ENCODE measurements at places on chromosomes 7 and 10.

- DNase-seq = no peak
Measured at GRCh38 chr7:100372694-100373093, 593 bp upstream of the PILRA start.

- DNase-seq = peak; percentile 43
Measured at GRCh38 chr7:136064081-136064480, 86.9 kb upstream of the MTPN start.

- DNase-seq = no peak
Measured at GRCh38 chr10:17220652-17221100, 7.4 kb upstream of the VIM start.

DNA sequence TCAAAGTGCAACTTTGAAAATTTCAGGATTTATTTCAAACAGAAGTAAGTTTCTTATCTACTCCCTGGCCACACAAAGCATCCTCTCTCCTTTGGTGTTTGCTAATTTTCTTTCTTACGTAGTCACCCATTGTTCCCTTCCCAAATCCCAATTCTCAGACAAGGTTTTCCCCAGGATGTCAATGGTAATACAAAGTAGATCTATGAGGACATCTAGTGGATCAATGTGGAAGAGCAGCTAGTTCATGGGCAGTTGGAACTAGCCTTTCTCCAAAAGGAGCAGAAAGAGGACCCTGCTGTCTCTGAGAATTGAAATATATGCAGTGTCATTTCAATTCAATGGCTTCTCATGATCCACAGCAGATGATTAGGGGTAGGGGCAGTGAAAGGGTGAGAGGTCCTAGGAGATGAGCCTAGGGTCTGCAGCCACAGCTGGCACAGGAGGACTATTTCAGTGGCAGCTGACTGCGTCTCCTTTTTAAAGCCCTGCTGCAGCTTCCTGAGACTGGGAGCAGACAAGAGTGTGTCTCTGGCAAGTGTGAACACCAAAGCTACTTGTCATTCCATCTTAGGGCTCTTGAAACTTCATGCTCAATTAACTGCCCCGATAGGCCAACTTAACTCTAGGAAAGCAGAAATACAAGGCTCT is 632.6 kb downstream of the KCNMA1 start:
- peak; percentile 67 for DNase-seq

DNA sequence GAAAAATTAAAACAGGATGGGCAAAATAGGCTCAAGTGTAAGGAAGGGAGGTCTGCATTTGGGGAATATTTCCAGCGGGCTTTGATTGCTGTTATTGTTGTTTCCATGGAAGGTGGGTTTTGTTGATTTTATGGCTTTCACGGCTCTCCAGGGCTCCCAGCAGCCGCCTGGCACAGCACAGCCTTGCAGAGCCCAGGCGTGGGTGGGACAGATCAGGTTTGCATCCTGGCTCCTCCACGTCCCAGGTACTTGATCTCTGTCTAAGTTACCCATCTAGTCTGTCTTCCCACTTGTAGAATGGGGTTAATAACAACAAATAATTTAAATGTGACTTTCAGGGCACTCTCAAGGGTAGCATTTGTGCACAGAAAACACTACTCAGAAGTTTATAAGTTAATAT is 45.2 kb downstream of the HTR5A start:
- no peak for DNase-seq

DNA sequence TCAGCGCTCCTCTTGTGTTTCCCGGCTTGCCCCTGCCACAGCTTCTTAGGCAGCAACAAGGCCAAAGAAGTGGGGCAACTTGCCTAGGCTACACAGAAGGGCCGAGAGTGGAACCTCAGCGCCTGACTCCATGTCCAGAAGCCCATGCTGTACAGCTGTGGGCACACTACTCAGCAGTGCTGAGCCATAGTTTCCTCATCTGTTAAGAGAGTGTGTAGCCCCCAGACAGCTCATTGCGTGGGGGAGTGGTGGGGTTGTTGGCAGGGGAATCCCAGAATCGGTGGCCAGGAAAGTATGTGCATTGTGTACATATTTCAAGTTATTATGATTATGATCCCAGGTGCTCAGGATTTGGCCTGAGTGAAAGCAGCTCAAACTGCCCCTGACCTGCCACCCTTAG is 96.2 kb downstream of the CDH23 start:
- no peak for DNase-seq

DNA sequence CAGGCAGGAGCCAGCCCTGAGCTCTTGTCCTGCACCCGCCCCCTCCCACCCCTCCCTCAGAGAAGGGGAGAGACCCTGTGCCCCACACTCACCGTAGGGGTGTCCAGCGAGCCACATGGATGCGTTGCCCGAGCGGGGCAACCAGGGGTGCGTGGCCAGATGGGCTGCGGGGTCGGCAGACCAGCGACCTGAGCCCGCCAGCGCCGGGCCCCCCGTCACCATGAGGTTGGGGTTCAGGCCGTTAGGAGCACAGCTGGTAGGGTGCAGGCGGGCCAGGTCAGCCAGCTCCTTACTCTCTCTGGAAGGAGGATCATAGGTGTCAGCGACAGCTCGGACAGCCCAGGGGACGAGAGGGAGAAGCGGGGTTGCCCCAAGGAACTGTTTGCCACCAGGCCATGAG is 46.4 kb downstream of the TNRC18 start:
- no peak for DNase-seq

- DNase-seq = peak; percentile 51
Measured at GRCh38 chr10:29598851-29599311, 35.9 kb downstream of the SVIL start.

- no peak for DNase-seq
Measured at GRCh38 chr7:43538404-43538771, 44.5 kb upstream of the STK17A start.

- DNase-seq = no peak
Measured at GRCh38 chr10:95324436-95325268, 33.8 kb upstream of the PDLIM1 start.

- no peak for DNase-seq
Measured at GRCh38 chr7:30177965-30178364, 43.2 kb downstream of the MTURN start.

GRCh38 chr10:25869609-25870008 is 64.4 kb upstream of the MYO3A start:
- no peak for DNase-seq

GRCh38 chr7:151068069-151068773 is 8.8 kb downstream of the SLC4A2 start:
- DNase-seq = peak; percentile 82

DNA sequence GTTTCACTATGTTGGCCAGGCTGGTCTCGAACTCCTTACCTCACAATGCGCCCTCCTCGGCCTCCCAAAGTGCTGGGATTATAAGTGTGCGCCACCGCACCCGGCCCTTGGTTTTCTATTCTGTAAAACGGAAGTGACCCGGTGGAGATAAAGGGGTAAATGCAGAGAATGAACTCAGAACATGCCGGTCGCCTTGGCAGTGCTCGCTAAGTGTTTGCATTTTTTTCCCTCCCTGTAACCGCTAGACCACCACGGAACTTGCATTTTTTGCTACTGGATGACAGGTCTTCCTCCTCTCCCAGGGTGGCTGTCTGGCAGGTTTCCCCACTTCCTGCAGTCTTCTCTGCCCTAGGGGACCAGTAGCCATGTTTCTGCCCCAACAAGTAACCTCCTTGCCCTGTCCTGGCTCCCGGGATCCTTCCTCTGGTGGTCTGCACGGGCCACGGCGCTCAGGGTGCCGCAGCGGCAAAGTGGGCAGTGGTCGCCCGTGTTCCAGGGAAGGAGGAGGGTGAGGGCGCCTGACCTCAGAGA is 18.8 kb upstream of the GNA12 start:
- DNase-seq = peak; percentile 91

DNA sequence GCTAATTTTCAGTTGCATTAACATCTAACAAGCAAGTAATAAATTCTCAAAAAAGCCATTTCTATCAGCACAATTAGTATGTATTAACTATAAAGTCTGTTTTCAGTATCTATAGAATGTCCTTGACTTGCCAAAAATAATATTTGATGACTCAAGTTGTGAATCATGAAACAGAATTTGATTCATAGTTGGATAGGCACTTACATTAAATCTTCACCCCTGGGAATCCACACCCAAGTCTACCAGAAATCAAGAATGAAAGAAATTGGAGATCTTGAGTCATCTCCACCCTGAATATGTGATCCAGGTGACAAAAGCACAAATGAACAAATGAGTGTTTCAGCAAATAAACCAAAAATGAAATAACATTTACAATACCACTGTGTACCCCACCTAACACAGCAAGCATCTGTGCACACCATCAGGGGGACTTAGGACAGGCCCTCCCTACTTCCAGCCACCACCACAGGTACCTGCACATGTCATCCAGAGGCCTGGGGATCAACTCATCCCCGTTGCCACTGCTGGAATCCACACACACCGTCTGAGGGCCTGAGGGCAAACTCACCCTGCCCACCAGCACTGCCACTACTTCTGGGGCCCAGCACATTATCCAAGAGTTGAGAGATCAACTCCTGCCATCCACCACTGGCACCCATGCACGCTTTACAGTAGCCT is 160.1 kb downstream of the MTERF1 start:
- DNase-seq = no peak

GRCh38 chr10:50636618-50637579 is 13.1 kb upstream of the SGMS1 start:
- no peak for DNase-seq

DNA sequence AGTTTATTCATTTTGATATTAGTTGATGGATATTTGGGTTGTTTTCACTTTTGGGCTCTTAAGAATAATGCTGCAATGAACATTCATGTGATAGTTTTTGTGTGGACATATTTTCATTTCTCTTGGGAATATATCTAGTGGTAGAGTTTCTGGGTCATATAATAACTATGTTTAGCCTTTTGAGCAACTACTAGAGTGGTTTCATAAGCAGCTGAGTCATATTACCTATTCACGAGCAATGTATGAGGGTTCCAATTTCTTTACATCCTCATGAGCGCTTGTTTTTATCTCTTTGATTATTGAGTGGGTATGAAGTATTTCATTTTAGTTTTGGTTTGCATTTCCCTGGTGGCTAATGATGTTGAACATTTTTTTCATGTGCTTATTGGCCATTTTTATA is 182.6 kb downstream of the PON1 start:
- no peak for DNase-seq

DNA sequence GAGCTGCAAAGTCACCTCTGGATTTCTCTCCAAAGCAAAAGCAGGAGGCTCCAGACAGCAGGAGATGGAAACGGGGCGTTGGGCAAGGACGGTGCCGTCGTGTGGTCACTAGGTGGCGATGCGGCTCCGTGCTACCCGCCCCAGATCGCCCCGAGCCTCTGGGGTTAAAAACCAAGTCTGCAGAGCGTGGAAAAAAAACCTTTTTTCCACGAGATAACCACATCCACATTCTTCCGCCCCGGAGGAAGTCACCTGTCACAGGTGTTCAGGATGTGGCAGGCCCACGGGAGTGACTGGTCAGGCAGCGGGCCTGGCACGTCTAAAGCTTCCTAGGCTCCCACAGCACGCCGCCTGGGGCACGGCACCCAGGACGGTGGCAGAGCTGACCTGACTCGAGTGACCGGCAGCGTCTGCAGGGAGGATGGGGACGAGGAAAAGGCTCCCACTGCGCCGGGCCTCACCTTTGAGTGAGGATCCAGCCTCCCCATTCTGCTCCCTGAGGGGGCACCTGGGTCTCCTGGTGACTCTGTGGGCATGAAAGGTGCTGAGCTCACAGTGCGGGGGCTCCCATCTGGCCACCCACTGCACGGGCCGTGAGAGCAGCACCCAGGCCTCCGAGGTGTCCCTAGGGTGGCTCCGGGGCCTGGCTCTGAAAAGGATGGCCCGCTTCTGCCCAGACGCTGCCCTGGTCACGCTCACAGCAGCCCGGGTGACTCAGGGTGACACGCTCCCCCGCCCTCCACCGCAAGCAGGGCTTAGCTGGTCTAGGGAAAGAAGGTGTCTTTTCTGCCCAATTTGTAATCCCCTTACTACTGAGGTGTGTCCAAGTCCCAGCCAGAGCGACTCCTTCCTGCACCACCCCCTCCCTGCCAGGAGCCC is 71.3 kb upstream of the TNRC18 start:
- DNase-seq = peak; percentile 76

DNA sequence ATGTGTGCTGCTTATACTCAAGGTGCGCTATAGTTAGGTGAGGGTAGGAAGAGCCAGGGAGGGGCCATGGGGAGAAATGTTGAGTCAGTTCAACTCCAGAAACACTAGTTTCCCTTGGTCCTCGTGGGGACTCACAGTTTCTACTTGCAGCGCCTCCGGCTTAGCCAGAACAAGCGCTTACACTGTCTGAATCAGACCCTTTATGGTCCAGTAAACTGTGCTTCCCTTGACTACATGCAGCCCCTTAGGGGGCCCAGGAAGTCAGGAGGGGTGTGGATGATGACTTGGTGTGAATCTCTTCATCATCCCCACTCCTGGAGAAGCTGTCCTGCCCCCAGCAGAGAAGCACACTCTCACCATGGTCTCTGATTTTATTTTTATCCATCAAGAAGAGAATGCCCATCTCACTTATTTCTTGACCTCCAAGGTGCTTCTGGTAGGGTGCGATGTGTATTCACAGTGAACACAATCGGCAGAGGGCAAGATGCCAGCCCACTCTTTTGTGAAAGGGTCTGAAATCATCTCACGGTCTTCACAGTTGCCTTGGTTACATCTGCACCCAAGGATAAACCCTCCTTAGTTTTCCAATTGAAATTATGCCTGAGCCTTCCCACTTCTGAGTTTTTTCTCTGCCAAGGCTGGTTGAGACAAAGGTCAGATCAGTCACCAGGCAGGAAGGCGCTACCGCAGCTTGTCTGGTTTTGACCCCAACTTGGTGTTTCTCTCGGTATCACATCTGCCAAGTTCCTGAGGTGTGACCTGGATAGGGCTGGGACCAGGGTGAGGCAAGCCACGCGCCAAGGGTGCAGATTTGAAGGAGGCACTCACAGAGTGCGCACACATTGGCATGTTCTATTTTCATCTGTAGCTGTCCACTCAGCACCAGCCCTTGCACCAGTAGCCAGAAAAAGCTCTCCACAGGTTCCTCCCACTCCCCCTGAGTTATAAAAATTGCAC is 62.7 kb upstream of the LRRC4 start:
- DNase-seq = no peak

GRCh38 chr10:93993782-93994437 is at the start of gene PLCE1:
Gene PLCE1 (plus strand): TSS chr10:93993931. CDS start chr10:94031047, 37,116 bp downstream.
- peak; percentile 53 for DNase-seq

DNA sequence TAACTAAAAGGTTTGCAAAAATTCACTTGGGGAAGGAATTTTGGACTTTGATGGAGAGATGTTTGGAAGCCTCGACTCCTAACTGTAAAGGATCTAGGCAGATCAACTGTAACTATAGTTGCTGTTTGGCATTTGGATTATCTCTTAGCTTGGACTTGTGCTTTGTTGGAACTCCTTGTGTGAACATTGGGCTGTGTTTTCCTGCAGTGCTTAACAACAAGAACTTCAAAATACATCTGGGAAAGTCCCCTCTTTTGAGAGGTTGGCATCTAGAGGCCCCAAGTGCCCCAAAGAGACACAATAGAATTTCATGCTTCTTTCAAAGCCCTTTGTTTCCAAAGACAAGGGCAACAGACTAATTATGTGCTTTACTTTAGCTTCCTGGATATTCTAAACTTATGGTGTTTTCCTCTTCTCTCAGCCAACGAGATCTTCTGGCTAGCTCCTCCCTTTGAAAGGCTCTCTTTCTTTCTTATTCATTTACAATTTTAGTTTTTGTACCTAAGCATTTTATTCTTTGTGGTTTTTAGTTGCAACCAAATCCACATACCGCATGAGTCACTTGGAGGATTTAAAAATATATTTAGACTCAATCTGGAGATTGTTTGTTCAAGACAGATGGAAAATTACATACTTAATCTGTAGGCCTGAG is 11.6 kb downstream of the ABCA13 start:
- DNase-seq = peak; percentile 8

- DNase-seq = no peak
Measured at GRCh38 chr10:52517012-52517411, 202.9 kb downstream of the DKK1 start.

GRCh38 chr7:2383543-2384274 is 19.7 kb upstream of the CHST12 start:
- no peak for DNase-seq
